GM12864 (cell line): ENCODE measurements at places on chromosomes 11 and 22.
A peak's percentile ranks its signal among the peaks of the same experiment; 100 is the strongest.

DNA sequence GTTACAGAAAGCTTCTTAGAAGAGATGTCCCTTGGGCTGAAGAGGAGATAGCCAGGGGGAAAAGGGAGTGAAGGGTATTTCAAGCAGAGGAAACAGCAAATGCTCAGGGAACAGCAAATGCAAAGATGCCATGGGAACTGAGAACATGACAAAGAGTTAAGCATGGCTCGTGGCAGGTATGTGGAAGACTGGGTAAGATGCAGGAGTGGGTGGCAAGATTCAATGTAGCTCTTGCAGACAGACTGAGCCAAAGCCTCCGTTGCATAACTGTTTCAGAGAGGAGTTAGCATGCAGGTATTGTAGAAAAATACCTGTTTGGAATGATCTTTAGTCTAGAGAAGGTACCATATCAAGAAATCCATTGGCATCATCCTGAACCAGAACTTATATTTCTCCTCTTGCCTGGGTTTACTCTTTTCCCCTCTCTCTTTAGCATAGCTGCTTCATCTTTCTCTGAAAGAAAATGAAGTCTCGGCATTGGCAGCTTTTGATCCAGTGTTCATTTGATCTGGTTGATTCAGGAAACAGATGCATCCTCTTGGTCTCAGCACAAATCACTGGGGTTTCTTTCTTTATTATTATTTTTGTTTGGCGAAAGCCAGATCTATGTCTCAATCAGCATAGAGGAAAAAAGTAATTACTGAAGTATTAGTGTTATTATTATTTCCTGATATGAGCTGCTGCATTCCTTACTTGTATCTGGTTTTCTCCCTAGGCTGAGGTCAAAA lies 41.7 kb upstream of the NUP160 start:
- no peak for DNase-seq

GRCh38 chr11:116172156-116172555 lies 600.6 kb downstream of the BUD13 start:
- DNase-seq = no peak

DNA sequence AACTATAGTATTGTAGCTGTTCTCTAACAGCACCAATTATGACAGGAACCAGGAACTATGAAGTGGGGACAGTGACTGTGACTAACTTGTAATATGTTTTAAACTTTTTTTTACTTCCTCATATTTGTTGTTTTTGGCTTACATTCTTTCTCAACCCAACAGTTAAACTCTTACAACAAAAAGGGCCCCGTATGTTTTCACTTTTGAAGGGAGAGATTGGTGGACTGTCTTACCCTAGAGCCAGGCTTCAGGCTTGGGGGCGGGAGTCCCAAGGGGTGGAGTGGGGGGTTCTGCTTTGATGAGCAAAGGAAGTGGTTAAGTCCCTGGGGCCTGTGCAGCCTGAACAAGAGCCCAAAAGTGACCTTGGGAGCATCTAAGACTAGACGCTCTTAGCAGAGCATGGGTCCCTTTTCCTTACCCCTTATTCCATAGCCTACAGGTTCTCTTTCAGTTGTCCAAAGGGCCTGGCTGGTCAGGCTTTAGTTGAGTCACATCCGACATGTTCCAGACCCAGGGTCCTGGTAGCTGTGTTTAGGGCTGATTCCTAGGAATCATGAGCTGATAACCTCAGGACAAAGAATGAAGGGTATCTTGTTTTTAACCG lies 38.8 kb downstream of the STIM1 start:
- peak; percentile 92 for DNase-seq

DNA sequence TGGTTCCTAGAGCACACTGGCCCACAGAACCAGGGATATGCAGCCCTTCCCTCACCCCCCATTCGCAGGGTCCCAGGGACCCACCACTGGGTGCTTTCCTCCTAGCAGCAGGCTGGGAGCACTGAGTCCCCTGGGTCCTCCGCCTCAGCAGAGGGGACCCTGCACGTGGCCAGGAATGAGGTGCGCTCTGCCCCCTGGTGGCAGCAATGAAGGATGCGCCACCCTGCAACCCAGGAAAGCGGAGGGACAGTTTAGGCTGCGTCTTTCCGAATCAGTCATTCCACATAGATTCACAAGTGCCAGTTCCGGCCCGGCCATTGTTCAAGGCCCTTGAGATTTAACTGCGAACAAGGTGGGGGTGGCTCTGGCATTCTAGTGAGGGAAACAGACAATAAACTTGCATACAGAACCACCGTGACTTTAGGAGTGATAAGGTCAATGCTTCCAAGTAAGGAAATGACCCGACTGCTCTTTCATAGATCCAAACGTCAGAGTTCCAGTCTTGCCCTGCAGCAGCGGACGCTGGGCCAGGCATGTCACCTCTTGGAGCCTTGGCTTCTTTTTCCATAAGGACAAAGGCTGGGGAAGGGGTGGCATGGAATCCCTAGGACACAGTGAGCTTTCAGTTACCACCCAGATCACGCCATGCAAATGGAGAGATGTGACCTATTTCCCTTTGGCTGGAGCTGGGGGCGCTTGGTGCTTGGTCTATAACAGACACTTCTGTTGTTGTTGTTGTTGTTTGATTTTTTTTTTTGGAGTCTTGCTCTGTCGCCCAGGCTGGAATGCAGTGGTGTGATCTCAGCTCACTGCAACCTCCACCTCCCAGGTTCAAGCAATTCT lies 7.7 kb downstream of the RIN1 start:
- DNase-seq = no peak

DNA sequence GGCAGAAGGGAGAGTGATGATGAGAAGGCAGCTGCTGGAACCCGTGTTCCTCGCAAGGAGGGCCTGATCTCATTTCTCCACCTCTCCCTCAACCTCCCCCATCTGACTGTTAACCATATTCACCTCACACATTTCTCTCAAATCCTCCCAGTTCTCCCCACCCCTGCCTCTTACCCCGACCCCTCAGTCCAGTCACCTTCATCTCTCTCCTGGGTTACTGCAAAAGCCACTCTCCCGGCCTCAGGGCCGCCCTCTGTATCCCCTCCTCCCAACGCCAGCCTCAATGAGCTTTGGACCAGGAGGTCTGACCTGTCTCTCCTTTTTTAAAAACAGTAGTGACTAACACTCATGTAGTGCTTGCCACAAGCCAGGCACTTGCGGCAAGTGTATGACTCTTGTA lies 29.5 kb upstream of the LMO1 start:
- no peak for DNase-seq

- DNase-seq = no peak
These were observed 1.0 kb downstream of the PCNX3 start for GRCh38 chr11:65616575-65617001.

- DNase-seq = no peak
These were observed 18.7 kb upstream of the DBX1 start for GRCh38 chr11:20178976-20179375.

- no peak for DNase-seq
These were observed 32.1 kb downstream of the UQCR10 start for GRCh38 chr22:29799217-29799680.

DNA sequence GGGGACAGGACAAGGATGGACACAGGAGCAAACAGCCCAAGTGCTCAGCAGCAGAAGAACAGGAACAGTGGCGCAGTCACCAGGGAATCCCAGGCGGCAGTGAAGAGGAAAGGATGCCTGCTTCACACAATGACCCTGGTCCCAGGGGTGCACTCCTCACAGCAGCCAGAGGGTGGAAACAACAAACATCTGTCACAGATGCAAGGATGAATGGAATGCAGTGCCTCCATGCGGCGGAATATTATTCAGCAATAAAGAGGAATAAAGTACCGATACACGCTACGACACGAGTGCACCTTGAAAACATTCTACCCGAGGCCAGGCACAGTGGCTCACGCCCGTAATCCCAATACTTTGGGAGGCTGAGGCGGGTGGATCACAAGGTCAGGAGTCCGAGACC lies 12.7 kb downstream of the CSNK1E start:
- no peak for DNase-seq

DNA sequence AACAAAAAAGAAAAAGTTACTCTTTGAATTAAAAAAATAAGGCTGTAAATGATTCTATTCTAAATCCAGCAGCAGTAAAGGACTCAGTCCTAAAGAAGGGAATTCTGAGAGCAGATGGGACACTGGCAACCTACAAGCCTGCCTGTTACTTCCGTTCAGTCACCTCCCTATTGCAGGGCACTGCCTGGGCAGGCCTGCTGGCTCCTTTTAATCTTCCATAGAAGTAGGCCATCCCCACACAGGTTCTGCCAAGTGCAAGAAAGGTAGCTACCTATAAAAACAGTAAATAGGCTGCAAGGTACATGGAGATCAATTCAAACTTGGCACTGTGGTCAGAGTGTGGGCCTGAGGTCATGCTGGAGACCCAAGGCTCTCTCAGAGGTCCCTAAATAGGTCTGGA lies 136.4 kb downstream of the TRIM44 start:
- DNase-seq = no peak

GRCh38 chr11:85764796-85765195 lies 46.1 kb downstream of the SYTL2 start:
- no peak for DNase-seq

DNA sequence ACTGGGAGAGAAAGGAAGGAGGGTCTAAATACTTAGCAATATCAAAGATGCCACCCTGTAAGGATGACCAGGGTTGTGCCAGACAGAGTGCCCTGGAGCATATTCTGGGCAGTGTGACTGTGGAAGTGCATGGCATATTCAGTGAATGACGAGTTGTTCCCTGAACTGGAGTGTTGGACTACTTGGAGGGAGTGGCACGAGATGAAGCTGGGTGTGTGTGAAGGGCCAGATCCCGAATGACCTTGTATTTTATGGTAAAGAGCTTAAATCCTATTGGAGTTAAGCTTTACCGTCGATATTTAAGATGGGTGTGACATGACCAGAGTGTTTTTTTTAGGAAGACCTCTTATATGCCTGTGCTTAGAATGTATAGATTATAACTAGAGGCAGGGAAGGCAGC lies 48.8 kb downstream of the STIM1 start:
- DNase-seq = no peak
